ENCODE measurements at places on chromosomes 2 and 18.

DNA sequence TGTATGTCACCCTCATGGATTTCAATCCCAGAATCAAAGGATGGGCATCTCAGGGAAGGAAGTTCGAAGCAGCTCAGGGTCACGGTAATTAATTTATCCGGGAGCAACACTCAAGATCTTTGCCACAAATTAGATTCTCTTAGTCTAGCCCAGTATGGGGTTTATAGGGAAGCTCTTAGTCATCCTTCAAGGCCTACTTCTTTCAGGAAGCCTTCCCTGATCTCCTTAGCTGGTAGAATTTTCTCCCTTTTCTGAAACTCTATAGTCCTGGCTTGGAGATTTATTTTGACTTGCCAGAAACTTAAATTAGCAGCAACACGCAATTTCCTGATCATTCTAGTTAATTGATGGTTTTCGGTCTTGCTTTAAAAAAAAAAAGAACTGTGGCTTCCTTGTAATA is 20.5 kb upstream of the GREB1 start:
- DNase-seq, result no peak

- DNase-seq, result no peak
Observed at GRCh38 chr2:221124532-221125240, 447.4 kb downstream of the EPHA4 start.

DNA sequence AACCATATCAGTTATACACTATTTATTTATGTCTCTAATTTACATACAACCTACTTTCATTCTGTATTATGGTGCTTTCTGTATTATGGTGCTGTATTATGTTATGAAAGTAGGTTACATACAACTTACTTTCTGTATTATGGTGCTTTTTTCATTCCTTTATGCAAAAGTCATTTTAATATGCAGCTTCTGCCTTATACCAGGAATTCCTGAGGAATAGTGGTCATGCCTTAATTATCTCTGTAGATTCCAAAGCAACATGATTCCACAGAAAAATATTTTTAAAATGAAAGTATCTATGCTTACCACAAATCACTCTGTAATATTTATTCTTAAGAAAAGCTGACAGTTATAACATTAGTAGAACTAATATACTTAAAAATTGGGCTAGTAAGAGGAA is 922.0 kb upstream of the NRXN1 start:
- DNase-seq, result no peak

- no peak for DNase-seq
Observed at GRCh38 chr2:126895336-126895735, 3.4 kb upstream of the TEX51 start.

GRCh38 chr18:3855966-3856365 is 406.0 kb downstream of the TGIF1 start:
- peak; percentile 82 for DNase-seq

Data from ACHN (cell line).